AG20443 (cell line): ENCODE measurements at places on chromosomes 1 and 21.

DNA sequence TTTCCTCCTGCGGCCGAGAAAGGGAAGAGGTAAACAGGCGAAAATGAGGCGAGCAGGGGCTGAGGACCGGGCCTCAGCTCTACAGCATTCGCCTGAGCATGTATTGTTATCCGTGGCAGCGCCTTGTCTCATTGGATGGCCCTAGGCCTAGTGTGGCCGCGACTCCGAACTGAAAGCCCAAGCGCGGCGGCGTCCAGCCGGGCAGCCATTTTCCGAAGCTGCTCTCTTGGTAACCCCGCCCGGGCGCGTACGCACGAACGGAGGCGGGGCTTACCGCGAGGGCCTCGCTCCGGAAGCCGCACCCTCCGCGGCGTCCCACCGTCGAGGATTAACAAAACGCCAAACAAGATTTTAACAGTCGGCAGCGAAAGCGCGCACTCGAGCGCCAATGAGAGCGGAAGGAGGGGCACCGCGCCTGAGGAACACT is 797 bp upstream of the USP1 start:
- peak; percentile 95 for DNase-seq

- peak; percentile 56 for DNase-seq
Observed at GRCh38 chr1:156368889-156369684, at the start of gene RHBG. Gene RHBG, plus strand, starts transcription at chr1:156369211. Its CDS starts 39 bp downstream, at chr1:156369250.

DNA sequence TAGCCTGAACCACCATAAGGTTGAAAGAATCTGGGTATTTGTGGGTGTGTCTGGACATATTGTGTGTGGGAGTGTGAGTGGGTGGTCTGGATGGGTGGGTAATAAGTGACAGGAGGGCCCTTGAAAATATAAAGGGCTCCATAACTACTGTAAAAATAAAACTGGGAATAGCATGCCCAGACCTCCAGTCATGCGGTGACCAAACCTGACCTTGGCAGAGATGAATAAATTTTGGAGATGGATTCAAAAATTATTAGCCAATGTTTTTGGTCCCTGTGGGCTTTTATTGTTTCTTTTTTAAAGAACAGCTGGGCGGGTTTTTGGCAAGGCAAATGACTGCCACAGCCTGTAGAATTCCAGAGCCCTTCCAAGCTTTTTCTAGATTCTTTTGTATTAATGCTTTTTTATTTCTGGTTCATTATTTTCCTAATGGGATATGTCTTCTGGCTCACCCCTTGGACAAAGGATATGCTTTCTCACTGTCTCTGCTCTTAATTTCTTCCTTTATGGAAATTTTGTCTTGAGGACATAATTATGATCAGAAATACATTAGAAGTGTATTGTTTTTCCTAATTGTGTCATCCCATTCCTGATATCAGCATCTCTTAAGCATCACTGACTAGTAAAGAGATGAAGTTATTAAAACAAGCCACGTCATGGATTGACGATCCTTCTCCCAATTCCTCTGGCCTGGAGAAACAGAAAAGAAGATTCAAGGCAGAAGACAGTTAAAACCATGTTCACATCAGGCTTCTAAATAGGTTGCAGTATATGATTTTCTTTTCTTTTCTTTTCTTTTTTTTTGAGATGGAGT is 69.5 kb downstream of the NTMT2 start:
- DNase-seq = peak; percentile 48

DNA sequence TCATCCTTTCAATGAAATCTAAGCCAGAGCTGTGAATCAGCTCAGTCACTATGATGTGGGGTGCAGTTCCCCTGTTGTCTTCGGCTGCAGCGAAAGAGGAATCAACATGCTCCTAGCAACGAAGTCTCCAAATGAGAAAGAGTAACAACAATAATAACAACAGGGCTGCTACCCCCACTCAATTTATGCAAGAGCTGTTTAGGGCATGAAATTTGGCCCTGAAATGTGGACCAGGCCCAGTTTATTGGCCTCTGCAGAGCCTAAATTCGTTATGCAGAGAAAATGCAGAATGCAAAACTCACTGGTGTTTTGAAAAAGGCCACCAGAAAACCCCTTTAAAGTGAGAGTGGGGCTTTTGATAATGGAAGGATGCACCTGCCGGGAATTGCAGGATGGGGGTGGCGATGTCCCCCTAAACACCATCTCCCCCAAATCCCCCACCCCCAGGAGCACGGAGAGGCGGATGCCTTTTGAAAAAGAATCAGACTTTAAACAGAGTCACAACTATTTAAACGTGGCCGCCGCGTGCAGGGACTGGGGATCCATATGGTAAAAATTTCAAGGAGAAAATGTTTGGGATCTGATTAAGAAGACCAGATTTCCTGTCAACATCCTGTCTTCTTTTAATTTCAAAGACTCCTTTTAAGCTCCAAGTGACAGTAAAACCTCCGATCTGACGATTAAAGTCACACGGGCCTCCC is 1.9 kb downstream of the RUNX3 start:
- DNase-seq = no peak

GRCh38 chr1:79074975-79075374 is 68.4 kb upstream of the ADGRL4 start:
- no peak for DNase-seq
